ENCODE measurements at places on chromosomes 13 and 19.
A peak's percentile ranks its signal among the peaks of the same experiment; 100 is the strongest.

- DNase-seq = no peak
These were observed 1093.0 kb upstream of the PCDH9 start for GRCh38 chr13:68323124-68323523.

DNA sequence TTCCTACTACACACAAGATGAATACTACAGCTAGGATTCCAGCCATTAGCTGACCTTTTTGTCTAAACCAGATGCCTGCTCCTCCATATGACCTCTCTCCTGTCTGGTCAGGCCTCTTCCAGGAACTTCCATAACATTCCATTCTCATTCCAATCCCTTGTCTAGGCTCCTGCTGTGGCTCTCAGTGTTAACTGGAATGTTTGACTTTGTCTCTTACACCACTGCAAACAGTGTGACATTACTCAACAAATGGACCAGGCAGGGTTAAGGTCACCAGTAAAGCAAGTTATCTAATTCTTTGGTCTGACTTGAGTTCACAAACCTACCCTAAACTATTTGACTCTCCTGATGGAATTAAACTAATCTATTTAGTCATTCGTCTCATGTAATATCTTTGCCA is 2.1 kb upstream of the GPC6 start:
- DNase-seq = no peak

DNA sequence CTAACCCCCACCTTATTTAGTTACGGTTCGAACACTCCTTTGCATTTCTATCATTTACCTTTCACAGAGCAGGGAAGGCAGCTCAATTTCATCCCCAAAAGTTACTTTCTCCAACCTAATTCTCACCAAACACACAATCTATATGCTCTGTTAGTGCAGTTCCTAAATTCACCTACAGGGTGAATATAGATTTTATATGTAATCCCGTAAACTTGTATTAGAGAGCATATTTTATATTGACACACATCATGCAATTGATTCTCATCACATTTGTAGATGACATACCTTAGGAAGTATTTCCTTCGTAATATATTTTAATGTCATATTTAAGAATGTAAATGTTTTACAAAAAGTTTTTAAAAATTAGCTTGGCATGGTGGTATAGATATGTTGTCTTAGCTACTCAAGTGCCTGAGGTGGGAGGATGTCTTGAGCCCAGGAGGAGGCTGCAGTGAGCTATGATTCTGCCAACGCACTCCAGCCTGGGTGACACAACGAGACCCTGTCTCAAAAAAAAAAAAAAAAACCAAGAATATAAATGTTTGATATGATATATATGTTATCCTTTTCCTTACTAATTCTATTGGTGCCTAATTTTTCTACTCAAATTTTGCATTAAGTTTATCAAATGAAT is 57.3 kb upstream of the TNFRSF19 start:
- DNase-seq = no peak

DNA sequence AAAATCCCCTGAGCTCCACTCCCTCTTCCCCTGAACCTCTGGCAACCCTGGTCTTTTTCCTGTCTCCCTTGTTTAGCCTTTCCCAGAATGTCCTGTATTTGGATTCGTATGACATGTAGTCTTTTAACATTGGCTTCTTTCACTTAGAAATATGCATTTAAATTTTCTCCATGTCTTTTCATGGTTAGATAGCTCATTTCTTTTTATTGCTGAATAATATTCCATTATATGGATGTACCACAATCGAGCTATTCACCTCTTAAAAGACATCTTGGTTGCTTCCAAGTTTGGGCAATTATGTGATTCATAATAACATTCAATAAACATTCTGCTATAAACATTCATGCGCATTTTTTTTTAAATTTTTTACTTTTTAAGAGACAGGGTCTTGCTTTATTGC is 99.6 kb upstream of the ZNF536 start:
- DNase-seq = no peak

- DNase-seq = no peak
These were observed 106.7 kb downstream of the OLFM4 start for GRCh38 chr13:53135301-53135700.

DNA sequence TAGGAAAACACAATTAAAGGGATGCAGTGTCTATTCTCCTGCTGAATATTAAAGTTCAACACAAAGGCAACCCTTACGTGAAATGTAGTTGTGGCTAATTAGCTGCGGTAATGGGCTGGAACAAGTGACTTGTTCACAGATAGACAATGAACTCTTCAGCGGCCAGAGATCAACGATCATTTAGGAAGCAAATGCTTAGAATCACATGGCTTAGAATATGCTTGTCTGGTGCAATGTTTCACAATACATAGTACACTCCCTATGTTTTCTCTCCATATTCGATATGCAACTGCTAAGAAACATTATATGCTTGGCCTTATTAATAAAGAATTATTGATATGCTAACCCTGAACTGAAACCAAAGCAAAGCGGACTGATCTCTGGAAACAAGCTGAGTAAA is 25.7 kb upstream of the MTUS2 start:
- no peak for DNase-seq

DNA sequence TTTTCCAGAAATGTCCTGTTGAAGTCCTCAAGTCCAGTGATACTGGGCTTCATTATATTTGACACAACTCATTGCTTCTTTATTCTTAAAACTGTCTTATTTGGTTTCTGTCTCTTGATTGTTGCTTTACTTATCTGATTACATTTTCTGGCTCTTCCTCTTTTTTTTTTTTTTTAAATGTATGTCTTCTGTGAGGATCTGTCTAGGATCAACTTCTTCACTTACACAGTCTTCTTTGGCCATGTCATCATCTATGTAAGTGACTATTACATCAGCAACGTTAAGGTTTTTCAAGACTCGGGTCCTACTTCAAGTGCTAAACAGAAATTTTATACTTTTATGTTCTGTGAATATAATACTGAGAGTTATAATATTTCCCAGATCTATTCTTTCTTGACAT is 162.1 kb downstream of the PDS5B start:
- no peak for DNase-seq

DNA sequence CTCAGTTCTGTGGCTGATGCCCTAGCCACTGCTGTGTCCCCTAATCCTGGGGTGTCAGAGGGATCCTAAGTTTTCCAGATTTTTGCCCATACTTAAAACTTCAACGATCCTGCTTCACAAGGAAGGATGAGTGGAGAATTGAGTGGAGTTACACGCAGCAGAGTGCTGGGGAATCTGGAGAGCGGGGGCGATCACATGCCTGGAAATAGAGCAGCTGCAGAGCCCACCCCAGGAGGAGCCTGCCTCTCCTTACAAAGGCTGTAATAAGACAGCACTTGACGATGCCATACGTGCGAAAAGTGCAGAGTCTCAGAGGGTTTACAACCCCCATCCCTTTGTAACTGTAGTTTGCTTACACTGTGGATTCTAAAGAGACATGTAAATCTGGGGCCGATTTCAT is 40.6 kb downstream of the SUGP2 start:
- DNase-seq = no peak

DNA sequence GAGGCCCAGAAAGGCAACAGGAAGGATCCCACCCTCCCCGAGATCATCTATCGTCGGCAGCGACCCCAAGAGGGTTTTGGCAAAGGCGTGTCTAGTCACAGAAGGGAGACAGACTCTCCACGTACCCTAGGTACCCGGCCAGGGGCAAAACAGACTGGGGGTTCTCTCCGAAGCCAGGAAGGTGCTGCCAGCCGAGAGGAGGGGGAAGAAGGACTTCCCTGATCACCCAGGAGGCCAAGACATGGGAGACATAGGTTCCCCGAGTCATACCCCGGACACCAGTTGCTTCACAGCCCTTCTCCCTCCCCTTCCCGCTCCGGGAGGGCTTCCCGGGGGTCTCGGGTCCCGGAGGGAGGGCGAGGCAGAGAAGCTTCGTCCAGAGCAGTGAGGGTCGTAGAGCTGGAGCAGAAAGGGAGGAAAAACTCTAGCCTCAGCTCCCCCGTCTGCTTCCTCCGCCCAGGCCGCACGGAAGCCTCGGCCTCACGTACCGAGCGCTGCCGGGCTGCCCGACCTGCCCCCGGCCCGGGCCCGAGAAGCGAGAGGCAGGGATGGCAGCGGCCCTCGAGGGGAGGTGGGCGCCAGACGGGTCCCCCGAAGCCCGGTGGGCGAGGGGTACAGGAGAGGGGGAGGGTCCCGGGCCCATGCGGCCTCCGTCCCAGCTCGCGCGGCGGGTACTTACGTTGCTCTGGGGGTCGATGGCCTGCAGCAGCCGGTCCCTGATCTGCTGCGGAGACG is 644 bp downstream of the MED26 start:
- no peak for DNase-seq

- DNase-seq = no peak
These were observed 3.4 kb downstream of the FCAR start for GRCh38 chr19:54877471-54877870.

DNA sequence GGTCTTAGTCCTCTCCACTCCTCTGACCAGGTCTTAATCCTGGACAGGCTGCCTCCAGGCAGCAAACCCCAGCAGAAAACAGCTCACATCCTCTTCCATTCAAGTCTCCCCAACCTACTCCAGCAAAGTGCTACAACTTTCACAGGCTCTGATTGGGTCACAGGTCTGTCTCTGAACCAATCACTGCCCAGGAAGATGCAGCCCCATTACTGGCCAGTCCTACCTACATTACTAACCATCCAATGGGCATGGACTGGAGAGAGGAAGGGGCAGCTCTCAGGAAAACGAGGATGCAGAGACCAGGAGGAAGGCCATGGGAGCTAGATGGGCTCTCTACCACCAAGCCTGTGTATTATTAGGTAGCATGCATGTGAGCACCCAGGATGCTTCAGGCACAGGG is 12.2 kb downstream of the MED26 start:
- no peak for DNase-seq

DNA sequence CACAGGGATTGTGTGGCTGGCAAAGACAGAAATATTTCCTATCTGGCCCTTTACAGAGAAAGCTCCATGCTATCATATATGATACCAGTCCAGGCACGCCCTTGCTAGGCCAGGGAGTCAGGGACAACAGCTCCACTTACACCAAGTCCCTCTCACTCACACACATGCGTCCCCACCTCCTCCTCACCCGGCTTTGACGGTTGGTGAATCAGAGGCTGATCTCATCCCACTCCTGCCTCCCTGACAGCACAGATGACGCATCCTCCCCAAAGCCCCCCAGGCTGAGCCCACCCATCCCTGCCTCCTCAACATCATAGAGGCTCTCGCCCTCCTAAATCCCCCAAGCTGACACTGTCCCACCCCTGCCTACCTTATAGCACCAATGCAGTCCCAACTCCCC is 62.7 kb downstream of the F2RL3 start:
- DNase-seq = no peak

DNA sequence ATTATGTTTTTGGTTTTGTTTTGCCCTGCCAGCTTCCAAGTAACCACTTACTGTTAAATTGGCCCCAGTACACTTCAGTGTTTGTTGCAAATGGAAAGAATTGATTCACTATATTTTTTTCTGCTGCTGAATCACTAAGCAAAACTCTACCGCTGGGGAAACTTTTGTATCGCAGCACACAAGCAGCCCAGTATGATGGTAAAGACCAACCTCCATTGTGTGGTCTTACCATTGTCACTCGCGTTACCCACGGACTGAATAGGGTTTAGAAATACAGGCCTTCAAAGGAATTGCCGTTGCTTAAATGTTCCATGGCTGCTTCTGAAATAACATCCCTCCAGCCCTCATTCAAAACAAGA is 7.9 kb downstream of the SPATA13 start:
- no peak for DNase-seq

DNA sequence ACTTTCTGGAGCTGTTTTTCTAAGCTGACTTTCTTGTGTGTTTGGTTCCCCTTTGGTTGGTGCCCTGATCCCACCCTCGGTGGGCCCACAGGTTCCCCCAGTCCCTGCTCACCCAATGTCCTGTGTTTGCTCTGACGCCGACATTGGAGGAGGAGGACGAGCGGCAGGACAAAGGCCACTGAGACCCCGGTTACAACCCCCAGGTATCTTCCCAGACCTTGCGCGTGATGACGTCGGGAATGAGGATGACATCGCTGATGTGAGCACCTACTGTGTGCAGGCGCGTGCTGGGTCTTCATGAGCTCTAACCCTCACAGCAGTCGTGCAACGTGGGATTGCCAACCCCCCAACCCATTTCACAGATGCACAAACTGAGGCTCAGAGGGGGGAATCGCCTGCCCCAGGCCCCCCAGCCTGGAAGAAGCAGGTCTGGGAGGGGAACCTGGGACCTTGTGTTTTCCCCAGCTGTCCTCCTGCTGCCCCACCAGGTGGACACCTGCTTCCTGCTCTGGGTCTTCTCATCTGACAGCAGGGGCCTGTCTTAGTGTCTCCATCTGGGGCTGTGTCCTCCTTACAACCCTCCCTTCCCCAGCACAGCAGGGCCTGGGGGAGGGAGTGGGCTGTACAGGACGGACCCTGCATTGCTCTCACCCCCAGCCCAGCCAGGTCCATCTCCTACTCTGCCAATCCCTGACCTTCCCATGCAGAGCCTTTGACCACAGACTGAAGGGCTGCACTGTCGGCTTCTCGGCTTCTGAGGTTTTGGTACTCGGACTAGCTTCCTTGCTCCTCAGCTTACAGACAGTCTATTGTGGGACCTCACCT is 4.7 kb upstream of the LILRA6 start:
- no peak for DNase-seq

- no peak for DNase-seq
These were observed 855.7 kb downstream of the SLITRK5 start for GRCh38 chr13:88526853-88527215.

- DNase-seq = peak; percentile 18
These were observed 158.1 kb downstream of the SUCLA2 start for GRCh38 chr13:47843005-47843404.

GRCh38 chr13:26923824-26924605 is 163.4 kb upstream of the GPR12 start:
- DNase-seq = no peak

GRCh38 chr19:24054044-24054935 is 32.7 kb upstream of the ZNF254 start:
- DNase-seq = peak; percentile 38

GRCh38 chr13:91813253-91813652 is 414.8 kb downstream of the GPC5 start:
- no peak for DNase-seq

- no peak for DNase-seq
These were observed 44.7 kb downstream of the EFNB2 start for GRCh38 chr13:106490569-106491321.

DNA sequence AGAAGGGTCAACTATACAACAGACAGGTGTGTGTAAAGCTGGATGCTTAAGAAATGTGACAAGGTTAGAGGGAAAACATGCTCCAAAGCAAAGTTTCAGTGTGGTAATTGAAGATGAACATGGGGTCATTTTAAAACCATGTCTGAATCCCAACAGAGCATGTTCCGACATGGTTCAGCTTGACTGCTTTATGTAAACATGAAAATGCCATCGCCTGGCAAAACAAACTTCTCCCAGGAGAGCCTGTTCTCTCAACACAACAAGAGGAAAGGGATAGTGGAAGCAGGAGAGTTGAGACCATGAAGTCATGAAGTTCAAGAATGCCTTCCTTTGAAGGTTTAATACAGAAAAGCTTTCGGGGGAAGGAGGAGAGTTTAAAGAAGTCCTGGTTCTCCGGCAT is 85.8 kb downstream of the EPSTI1 start:
- DNase-seq = no peak

GRCh38 chr13:113275387-113275786 is 21.7 kb upstream of the LAMP1 start:
- DNase-seq = no peak
